ENCODE measurements at places on chromosomes 4 and X.

DNA sequence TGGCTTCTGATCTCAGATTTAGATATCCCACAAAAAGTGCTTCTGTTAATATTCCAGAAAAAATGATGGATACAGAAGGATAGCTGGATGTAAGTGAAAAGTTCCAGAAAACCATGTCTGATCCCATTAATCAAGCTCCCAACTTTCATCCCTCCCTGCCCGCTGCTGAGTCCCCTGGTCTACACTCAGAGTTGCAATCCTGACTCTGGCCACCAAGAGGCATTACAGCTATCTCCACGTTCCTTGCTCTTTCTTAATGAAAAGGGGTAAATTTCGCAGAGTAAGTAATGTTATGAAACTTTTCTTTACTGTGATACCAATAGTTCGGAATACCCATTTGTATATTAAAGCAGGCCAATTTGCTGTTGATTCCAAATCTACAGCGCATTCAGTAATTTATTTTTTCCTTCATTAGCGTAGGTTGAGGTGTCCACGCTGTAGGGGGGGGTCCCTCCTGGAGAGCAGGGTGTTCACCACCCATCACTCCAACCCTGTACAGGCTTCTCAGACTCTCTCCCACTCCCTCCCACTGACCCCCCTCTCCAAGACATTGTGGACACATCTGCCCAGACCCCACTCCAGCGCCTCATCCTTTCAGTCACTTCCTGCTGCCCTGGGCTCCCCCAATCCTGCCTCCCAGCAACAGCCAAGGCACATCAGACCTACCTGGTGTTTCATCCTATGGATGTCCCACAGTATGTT lies 55.1 kb downstream of the RAB40A start:
- no peak for DNase-seq

- DNase-seq, result no peak
Observed at GRCh38 chr4:145823743-145824142, 114.9 kb downstream of the ZNF827 start.

- DNase-seq, result no peak
Observed at GRCh38 chr4:105924341-105924740, 29.1 kb downstream of the NPNT start.

- no peak for DNase-seq
Observed at GRCh38 chr4:65737672-65738071, 67.4 kb upstream of the EPHA5 start.

GRCh38 chrX:134000260-134001245 lies 15.2 kb upstream of the GPC3 start:
- no peak for DNase-seq

GRCh38 chrX:26670521-26670920 lies 454.6 kb downstream of the MAGEB5 start:
- DNase-seq, result no peak

DNA sequence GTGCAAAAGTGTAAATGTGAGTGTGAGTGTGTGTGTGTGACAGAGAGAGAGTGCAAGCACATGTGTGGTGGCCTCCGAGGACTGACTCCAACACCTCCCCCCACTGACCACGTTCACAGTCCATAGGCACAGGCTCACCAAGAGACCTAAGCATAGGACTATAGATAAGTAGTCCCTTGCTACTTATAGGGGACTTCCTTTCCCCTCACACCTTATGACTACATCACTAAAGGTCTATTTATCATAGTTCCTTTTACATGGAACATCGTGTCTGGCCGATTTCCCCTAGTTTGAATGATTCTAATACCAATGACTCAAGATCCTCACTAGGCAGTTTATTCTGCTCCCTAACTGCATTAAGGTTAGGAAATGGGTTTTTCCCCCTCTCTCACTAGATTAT lies 17.8 kb downstream of the FRMPD3 start:
- no peak for DNase-seq

GRCh38 chrX:16196829-16197228 lies 29.5 kb downstream of the MAGEB17 start:
- DNase-seq, result no peak

- no peak for DNase-seq
Observed at GRCh38 chrX:56057325-56057724, 174.8 kb upstream of the KLF8 start.

DNA sequence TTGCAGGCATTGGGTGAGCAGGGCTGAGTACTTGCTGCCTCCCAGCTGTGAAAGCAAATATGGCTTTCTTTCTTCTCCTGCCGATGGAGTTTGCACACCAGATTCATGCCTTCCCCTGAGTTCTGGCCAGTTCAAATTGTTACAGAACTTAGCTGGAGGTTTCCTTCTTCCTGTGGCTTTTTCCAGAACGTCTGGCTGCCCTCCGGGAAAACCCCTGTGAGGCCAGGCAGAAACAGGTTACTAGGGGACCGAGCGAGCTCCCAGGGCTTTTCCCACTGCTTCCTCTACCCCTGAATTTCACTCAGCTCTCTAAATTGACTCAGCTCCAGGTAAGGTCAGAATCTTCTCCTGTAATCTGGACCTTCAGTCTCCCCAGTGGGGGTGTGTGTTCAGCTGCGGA lies 482.4 kb downstream of the C4orf33 start:
- no peak for DNase-seq

Data from iPS DF 6.9 (cell line).